ENCODE measurements at places on chromosomes 11 and 22.

DNA sequence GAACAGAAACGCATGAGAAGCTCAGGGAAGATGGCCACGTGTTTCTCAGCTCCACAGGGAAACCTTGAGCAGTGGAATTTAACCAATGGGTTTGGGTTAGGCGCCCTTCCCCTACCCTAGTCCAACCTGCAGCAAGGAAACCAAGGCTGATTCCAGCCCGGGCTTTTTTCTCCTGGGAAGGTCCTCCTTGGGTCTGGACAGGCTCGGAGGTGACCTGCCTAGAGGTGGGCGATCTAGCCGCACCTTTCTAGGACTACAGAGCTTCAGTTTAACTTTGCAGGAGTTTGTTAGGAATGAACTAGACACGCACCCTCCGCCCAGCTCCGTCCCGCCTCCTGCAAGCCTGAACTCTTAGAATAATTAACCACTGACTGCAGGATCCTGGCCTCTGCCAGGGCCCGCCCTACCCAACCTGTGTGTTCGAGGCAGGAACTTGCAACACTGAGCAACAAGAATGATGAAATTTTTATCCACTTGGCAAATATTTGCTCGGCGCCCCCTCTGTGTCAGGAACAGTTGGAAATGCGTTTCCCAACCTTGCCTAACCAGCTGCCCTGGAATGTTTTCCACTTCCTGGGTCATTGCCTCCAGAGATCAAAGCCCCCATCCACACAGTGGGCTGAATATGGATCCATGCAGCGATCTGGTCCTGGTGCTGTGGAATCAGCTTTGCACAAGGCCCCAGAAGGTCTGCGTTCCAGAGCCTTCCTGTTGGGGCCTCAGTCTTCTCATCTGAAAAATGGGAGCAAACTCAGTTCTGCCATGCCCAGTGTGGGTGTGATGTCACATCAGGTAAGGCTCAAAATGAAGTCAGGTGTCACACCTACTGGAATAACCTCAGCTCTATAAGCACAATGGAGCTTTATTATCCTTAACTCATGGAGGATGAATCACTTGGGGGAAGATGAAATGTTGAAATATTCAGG, 13.3 kb downstream of the MPST start:
- no peak for DNase-seq

- DNase-seq, result peak; percentile 21
Observed at GRCh38 chr11:118436639-118437207, 431 bp downstream of the KMT2A start.

DNA sequence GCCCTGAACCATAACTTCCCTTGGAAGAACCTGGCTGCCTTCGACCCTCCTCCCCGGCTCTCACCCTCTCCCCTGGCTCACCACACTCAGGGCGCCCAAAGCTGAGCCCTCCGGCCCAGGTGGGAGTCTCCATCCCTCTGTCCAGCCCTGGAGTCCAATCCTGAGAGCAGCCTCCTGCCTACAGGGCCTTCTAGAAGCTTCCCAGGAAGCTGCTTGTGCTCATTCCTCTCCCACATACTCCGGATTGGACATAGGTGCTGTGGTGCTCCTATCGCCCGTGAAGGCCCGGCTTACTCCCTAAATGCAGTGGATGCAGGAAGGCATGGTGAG, 1332.0 kb downstream of the BRD1 start:
- no peak for DNase-seq

- no peak for DNase-seq
Observed at GRCh38 chr11:126387857-126388256, 32.4 kb downstream of the ST3GAL4 start.

GRCh38 chr11:77793972-77794371, 26.6 kb downstream of the RSF1 start:
- no peak for DNase-seq

- no peak for DNase-seq
Observed at GRCh38 chr11:115891581-115891980, 387.4 kb upstream of the CADM1 start.

DNA sequence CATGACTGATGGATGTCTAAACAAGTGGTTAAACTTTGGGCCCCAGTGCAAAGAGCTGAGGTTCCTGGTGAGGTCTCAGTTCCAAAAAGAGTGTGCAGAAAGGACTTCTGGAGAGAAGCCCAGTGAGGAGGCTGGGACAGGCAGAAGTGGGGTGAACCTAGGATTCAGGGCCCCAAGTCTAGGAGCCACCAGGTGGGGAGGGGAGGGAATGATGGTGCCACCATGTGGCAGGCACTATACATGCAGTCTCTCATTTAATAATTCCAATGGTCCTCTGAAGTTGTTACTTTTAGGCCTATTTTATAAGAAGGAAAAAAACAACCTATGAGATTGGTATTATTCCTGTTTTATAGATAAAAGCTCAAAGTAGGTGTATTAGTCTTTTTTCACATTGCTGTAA, 102.0 kb downstream of the INSC start:
- no peak for DNase-seq

DNA sequence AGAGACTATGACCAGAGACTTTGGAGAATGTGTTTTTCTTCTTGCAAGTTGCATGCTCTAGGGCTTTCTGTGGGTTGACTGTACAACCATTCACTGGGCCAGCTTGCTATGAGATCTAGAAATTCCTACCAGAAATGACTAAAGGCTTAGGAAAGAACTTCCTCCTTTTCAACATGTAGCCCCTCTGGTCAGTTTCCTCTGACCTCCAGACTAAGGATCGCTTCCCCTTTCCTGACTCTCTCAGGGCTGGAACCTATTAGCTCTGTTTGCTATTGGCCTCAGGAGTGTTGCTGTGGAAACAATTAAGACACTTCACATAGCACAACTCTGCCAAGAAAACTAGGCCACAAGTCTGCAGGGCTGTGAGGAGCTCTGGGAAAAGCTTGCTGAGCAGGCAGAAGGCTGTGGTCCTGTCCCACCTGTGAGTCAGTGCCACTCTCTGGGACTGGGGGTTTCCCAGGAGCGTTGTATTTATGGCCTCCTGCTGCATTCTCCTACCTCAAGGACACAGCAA, 10.7 kb downstream of the CRY2 start:
- DNase-seq, result no peak

Data from stimulated activated CD8-positive, alpha-beta memory T cell treated with anti-CD3 and anti-CD28 coated beads, Interleukin-2, amount 100 ng/mL, for 48 hours (primary cell).